ENCODE measurements at places on chromosomes 13 and 19.

- no peak for DNase-seq
Measured at GRCh38 chr13:79799059-79799867, 318.3 kb downstream of the NDFIP2 start.

DNA sequence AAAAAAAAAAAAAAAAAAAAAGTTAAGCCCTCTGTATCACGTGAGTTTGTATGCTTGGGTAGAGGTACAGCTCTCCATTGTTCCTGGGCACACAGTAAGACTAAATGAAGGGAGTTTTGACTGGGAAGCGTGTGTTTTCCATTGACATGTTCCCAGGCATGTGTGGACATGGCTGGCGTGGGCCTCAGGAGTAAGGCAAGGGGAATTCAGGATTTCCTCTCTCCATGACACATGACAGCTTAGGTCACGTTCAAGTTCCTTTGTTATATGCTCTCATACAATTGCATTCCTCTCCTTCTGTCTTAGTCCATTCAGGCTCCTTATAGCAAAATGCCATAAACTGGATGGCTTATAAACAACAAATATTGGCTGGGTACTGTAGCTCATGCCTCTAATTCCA is 17.1 kb upstream of the MAP3K10 start:
- peak; percentile 58 for DNase-seq

GRCh38 chr19:40590464-40591265 is 10.5 kb upstream of the LTBP4 start:
- no peak for DNase-seq

- no peak for DNase-seq
Measured at GRCh38 chr19:10316229-10317044, 622 bp upstream of the FDX2 start.
